Omental fat pad (tissue), 4 donors: ENCODE measurements at places on chromosomes 1 and 21. TPM values are rescaled to one million over a fixed set of nuclear protein-coding genes. Genes with fewer than 3 reads are reported as not detected.

- no peak for DNase-seq
Observed at GRCh38 chr1:93784538-93784937, 94.5 kb downstream of the DNTTIP2 start.

DNA sequence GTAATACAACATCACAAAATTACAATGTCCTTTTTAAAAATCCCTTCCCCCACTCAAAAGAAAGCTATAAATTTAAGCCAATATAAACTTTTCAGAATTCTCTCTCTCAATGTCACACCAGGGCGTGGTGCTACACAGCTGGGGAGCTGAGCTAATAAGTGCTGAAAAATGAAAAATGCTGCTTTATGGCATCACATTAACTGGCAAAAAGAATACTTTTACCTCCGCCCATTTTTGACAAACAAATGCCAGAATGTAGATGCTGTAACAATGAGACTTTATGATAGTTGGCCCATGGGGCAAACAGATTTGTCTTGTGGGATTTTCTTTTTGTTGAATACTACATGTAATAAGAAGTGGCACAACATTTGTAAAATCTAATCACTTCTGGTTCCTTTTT is 12.7 kb upstream of the LYPLAL1 start:
- no peak for DNase-seq

DNA sequence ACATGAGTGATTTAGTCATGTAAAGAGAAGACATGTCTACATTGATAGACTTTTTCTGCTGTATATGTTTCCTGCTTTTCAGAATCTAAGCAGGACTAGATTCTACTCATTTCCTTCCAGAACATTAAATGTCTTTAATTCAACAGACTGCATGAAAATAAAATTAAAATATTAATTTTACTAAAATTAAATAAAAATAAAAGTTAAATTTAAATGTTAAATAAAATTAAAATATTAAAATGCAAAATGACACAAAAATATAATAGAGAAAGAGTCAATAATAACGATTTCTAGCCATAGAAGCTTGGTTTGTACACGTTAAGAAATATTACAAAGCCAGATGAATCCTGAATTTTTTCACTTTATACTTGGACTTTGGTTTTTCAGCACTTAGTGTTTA is 552.8 kb upstream of the NR5A2 start:
- DNase-seq: no peak

- no peak for DNase-seq
Observed at GRCh38 chr1:98441281-98441680, 220.2 kb upstream of the SNX7 start.

- no peak for DNase-seq
Observed at GRCh38 chr1:53442299-53442698, 16.9 kb upstream of the DMRTB1 start.

- DNase-seq: no peak
Observed at GRCh38 chr1:53617382-53617781, 121.6 kb downstream of the GLIS1 start.

The HPCA gene
- total RNA-seq: not detected

- DNase-seq: no peak
Observed at GRCh38 chr1:73784026-73784425, 413.9 kb downstream of the LRRIQ3 start.

DNA sequence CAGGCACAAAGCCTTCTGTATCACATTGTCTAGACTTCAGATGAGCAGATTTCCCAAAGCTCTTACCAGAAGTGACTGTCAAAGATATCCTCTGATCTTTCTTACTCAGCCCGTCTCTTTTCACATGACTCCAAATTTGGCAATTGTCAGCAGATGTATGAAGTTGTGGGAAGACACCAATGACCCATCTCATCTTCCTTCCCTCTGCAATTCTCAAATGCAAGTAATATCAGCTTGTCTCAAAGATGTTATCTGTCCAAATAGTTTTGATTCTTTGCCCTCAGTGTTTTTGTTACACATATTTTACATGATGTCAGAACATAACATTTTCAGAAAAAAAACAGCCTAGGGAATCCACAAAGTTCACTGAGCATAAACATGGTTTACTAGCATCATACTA is 45.1 kb upstream of the RGS2 start:
- no peak for DNase-seq

GRCh38 chr1:107896936-107897335 is 68.0 kb downstream of the VAV3 start:
- DNase-seq: no peak

DNA sequence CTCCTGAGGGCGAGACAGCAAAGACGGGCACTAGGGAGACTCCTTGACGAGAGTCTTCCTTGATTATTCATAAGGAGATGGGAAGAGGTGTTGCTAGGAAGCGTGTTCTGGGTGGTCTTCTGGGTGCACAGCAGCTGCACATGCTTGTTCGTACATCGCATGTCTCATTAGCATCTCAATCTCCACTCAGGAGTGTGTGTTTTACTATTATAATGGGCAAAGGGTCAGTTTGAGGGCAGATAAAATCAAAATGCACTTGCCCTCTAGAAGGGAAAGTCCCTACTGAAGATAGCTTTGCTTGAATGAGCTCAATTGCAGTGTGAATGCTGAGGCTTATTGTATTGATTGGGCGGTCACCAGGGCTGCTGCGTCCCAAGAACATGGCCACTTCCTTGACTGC is 50.2 kb upstream of the SCCPDH start:
- no peak for DNase-seq

The CHIA gene
- not detected for total RNA-seq

The TSTD1 gene
- total RNA-seq: 43.1 TPM

The OXCT2 gene
- total RNA-seq: 0.25 TPM

DNA sequence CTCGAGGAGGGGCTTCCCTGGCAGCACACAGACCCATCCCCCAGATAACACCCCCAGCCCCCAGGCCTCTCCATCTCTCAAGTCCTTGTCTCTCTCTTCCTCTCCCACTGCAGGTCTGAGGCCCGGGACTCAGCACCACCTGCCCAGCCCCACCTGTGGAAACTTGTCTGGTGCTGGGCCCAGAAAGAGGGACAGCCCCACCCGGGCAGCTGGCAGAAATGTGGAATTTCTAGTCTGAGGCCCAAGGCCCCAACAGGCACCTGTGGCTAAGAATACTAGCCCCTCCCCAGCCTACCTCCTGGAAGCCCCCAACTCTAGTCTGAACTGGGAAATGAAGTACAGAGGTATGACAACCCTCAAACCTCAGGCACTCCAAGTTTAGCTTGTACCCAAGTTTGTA is 15.4 kb downstream of the TTC39A start:
- DNase-seq: no peak

The CD5L gene
- total RNA-seq: 0.46 TPM

DNA sequence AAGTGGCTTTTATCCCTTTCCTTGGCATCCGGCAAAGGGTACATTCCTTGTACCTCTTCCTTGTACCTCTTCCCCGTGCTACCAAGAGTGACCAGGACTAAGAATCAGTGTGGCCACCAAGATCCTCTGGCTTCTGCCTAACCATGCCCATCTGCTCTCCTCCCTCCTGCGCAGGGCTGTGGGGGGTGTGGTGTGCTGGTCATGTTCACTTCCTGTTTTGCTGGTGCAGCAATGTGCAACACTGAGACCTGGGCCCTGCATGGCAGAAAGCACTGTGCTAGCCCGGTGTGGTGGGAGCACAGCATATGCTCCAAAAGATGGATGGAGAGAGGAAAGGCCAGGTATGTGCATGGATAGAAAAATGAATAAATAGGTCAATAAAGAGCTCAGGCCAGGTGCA is 33.3 kb upstream of the TENT5C start:
- no peak for DNase-seq

DNA sequence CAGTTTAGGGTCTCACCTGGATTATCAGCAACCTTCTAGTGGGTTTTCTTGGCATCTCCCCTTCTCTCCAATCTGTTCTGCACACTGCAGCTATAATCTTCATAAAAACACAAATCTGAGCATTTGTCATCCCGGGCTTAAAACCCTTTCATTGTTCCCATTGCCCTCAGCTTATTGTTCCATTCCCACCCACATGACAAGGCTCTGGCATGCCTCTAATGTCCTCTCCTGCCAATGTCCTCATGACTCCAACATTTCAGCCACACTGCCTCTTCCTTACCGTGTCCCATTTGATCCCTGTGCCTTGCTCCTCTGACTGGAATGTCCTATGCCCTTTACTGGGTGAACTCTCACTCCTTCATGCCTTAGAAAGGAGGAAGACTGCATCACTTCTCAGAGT is 7.5 kb upstream of the DPH2 start:
- DNase-seq: no peak

GRCh38 chr1:115539061-115539460 is 102.7 kb upstream of the VANGL1 start:
- DNase-seq: no peak

- no peak for DNase-seq
Observed at GRCh38 chr1:61157468-61157987, 75.2 kb downstream of the NFIA start.

The UBASH3A gene
- 0.79 TPM for total RNA-seq

GRCh38 chr1:114458237-114458777 is 52.7 kb downstream of the TRIM33 start:
- no peak for DNase-seq

- DNase-seq: peak; percentile 96
Observed at GRCh38 chr1:24201941-24202440, 14.9 kb upstream of the IFNLR1 start.

DNA sequence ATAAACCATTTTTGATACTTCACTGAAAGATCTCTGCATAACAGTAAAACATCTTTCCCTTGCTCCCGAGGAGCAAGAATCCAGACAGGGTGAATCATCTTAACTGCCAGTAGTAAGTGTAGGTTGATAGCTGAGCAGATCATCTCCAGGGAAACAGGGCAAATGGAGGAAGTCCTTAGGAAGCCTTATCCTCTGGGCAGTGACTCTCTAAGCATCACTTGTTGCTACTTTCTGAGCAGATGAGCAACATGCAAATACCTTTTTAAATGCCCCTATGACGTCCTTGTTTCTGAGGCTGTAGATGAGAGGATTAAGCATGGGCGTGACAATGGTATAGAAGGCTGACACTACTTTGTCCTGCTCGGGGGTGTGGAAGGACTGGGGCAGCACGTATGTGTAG is 8.9 kb downstream of the OR2T11 start:
- no peak for DNase-seq

DNA sequence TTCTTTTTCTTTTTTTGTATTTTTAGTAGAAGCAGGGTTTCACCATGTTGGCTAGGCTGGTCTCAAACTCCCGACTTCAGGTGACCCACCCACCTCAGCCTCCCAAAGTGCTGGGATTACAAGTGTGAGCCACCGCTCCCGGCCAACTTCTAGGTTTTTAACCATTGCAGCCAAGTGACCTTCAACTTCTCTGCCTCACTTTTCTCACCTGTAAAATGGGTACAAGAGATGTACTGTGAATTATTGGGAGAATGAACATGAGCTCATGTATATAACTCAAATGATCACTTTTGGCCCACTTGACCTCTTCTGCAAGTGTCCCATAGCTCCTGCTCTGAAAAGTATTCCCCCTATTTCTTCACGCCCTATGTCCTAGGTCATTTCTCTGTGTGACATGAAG is 11.8 kb upstream of the RPL11 start:
- DNase-seq: no peak

The TACSTD2 gene
- 1.3 TPM for total RNA-seq

- no peak for DNase-seq
Observed at GRCh38 chr1:47701283-47701682, 263.4 kb downstream of the FOXD2 start.

- no peak for DNase-seq
Observed at GRCh38 chr1:110727246-110727645, 52.5 kb upstream of the KCNA3 start.

GRCh38 chr1:64948905-64949833 is 17.2 kb downstream of the JAK1 start:
- DNase-seq: no peak

GRCh38 chr1:177384461-177384860 is 213.7 kb downstream of the BRINP2 start:
- no peak for DNase-seq

The CCDC17 gene
- total RNA-seq: 8.4 TPM

The ELOVL1 gene
- total RNA-seq: 56.4 TPM

DNA sequence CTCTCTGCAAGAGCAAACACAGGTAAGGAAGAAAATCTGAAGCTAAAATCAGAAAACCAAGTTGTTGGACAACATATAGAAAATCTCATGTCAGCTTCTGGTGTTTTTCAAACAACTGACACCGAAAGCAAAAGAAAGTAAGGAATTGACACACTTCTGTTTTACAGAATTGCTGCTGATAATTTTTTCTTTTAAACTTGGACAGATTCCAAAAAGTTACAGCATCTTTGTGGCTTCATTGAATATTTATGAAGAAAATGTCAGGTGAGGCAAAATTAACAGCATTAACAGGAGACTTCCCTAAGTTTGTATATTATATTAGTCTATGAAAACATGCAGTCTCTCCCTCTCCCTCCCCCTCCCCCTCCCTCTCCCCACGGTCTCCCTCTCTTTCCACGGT is 14.9 kb upstream of the CTSS start:
- no peak for DNase-seq

DNA sequence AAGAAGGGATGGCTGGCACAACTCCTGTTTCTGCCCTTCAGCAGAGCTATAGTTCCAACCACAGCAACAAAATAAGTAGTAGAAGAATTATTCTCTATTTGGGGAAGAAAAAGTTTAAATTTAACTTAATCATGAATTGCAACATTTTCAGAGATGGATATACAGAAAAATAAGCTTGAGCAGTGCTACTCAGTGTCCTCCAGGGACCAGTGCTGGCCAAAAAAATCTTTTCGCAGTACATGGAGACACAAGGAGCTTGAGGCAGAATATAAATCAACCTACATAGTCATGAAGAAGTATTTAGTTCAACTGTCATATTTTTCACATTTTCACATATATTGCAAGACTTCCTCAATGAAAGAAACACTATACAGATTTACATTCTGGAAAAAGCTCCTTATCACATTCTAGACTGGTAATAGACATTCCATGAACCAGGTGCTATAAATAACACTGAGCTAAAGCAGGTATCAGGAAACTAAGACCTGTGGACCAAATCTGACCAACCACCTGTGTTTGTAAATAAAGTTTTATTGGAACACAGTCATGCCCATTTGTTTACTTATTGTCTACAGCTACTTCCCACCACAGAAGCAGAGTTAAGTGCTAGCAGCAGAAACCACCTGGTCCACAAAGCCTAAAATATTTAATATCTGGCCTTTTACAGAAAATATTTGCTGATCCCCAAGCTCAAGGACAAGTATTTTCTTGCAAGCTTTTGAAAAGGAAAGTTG is 101.9 kb downstream of the RGS21 start:
- no peak for DNase-seq

The ORC1 gene
- total RNA-seq: 0.25 TPM

- no peak for DNase-seq
Observed at GRCh38 chr1:92483610-92484471, 2.9 kb downstream of the GFI1 start.

The C1orf116 gene
- 0.13 TPM for total RNA-seq

DNA sequence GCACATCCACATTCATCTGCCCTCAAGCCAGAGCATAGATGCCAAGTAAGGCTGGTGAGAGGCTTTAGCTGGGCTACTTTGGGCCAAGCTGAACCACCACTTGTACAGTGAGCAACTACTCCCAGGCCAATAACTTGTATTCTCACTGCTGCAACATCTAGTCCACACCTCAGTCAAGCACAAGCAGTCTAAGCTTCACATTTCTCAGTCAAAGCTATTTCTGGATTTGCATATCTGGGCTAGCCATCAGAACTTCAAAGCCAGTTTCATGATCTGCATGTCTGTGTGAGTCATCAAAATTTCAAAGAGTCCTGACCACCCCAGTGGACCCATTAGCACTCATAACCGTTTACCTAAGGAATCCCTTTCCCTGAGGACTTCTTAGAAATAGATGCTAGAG is 77.7 kb upstream of the DIRAS3 start:
- DNase-seq: no peak

- DNase-seq: peak; percentile 76
Observed at GRCh38 chr1:155322953-155323728, 2.4 kb downstream of the RUSC1 start.
